Osteoblast (primary cell): ENCODE measurements at places on chromosomes 1 and 21. TPM values are rescaled to one million over a fixed set of nuclear protein-coding genes. Genes with fewer than 3 reads are reported as not detected.

IFNAR2 gene
- total RNA-seq, result 4.0 and 5.3 TPM in 2 replicates

FCAMR gene
- not detected in 2 replicates for total RNA-seq

CFHR3 gene
- 0.36 TPM in 1 of 2 replicates, not detected in the other for total RNA-seq

KIF21B gene
- under 0.01 TPM in 2 replicates for total RNA-seq

APOBEC4 gene
- under 0.01 TPM in 1 of 2 replicates, not detected in the other for total RNA-seq
